ENCODE measurements at places on chromosomes 1 and 21. TPM values are rescaled to one million over a fixed set of nuclear protein-coding genes. Genes with fewer than 3 reads are reported as not detected.

Gene FCER1G
- total RNA-seq, result 2.9 TPM

Gene POGK
- 38.1 TPM for total RNA-seq

Gene CNR2
- 0.29 TPM for total RNA-seq

Gene PGLYRP4
- total RNA-seq, result not detected

Gene LCE3E
- not detected for total RNA-seq

Gene TIAM1
- total RNA-seq, result 63.0 TPM

Gene TTC24
- total RNA-seq, result 1.9 TPM

Gene CCDC17
- total RNA-seq, result 4.1 TPM

Gene SAMD11
- not detected for total RNA-seq

Gene TRAF3IP3
- 463 TPM for total RNA-seq

Gene MYCL
- 0.10 TPM for total RNA-seq

Gene LRRC39
- 0.82 TPM for total RNA-seq

Gene UBXN10
- total RNA-seq, result 0.45 TPM

Gene CYP4A22
- not detected for total RNA-seq

Gene BLACAT1
- 0.30 TPM for total RNA-seq

Gene SYT2
- not detected for total RNA-seq

Gene CNTN2
- total RNA-seq, result not detected

Gene SELP
- total RNA-seq, result 0.66 TPM

Gene ANKRD34A
- 3.2 TPM for total RNA-seq

Gene ATG4C
- 11.5 TPM for total RNA-seq

Gene FCRL5
- not detected for total RNA-seq

Gene RNU1-3
- 1,658 TPM for total RNA-seq

Gene CAP1
- 718 TPM for total RNA-seq

Gene CELA2A
- total RNA-seq, result not detected

Gene TTLL10
- total RNA-seq, result not detected

Gene ADAR
- total RNA-seq, result 233 TPM

Gene S100A2
- 0.33 TPM for total RNA-seq

Gene GJA4
- not detected for total RNA-seq

Gene KIF2C
- 75.3 TPM for total RNA-seq

Gene CACNA1E
- total RNA-seq, result 0.05 TPM

Gene AURKAIP1
- 90.4 TPM for total RNA-seq

Gene MYOG
- not detected for total RNA-seq

Gene CLDN19
- total RNA-seq, result not detected

Gene LHX8
- total RNA-seq, result not detected

Gene FNBP1L
- 0.36 TPM for total RNA-seq

Gene MNDA
- not detected for total RNA-seq

Gene DMBX1
- not detected for total RNA-seq

Gene HNRNPCL2
- not detected for total RNA-seq

Gene KCNAB2
- 258 TPM for total RNA-seq

Gene S100A1
- total RNA-seq, result not detected

Gene HHAT
- 1.1 TPM for total RNA-seq

Gene CYP4Z1
- not detected for total RNA-seq

Gene CACNA1S
- total RNA-seq, result not detected

Gene OXCT2
- total RNA-seq, result 0.17 TPM
